ENCODE measurements at places on chromosomes 3 and 15. TPM values are rescaled to one million over a fixed set of nuclear protein-coding genes. Genes with fewer than 3 reads are reported as not detected.

HDAC11 gene
- total RNA-seq = 14.1 TPM

CSPG4 gene
- total RNA-seq = 15.3 TPM

ACKR2 gene
- total RNA-seq = 0.28 TPM

STARD9 gene
- 4.0 TPM for total RNA-seq

SCAANT1 gene
- total RNA-seq = not detected

RSRC1 gene
- 31.7 TPM for total RNA-seq
